Fibroblast of skin of scalp (primary cell): ENCODE measurements at places on chromosomes 16 and 17.

DNA sequence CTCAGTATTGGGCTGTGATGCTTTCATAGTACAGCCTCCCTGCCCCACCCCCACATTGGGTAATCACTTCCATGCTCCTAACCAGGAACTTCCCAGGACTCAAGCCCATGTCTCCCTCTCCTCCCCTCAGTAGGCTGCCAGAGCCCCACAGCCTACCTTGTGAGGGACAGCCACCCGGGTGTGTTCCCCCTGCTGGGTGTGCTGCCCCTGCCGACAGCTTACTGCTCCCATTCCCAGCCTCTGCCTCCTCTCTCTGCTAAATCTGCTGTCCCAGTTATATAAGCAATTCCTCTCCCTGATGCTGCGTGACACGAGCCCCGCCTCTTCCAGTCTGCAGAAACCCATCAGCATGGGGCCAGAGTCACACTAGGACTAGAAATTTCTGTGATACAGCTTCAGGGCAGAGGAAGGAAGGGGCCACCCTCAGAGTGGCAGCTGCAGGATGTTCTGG lies at the start of gene RSKR:
Gene RSKR (minus strand): TSS at position 255 of the 451 bp plus-strand sequence. CDS start 24 bp downstream, at position 231.
- DNase-seq: peak; percentile 2

DNA sequence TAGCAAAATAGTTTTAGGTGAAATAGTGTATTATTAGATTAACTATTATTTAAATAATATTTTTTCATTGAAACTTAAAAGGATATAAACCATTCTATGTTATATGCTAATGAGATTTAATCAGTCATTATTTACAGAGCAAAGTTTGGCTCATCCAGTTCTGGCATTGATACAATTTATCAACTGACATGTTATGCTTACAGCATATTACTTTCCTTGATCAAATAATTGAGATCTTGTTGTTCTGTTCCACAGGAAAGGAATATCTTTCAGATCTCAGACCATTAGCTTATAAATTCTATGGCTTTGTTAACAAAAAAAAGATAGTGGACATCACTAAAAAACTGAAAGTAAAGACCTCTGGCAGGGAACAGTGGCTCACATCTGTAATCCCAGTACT lies 403.0 kb downstream of the ZFHX3 start:
- DNase-seq: no peak

DNA sequence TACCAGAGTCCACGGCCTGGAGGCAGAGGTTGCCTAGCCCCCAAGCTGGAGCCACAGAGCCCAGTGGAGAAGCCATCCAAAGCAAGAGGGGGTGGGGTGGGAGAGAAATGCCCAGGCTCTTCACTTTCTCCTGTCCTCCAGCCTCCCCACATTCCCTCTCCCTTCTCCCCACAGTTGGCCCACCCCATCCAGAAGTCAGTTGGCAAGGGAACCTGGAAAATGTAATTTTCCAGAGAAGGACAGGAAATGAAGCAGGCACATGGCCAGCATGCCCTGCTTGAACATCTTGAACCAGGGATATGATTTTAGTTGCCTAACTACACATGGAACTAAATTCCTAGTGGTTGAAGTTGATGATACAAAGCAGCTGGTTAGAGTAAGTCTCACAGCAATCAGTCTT lies 73.3 kb upstream of the IRX6 start:
- DNase-seq: peak; percentile 28

DNA sequence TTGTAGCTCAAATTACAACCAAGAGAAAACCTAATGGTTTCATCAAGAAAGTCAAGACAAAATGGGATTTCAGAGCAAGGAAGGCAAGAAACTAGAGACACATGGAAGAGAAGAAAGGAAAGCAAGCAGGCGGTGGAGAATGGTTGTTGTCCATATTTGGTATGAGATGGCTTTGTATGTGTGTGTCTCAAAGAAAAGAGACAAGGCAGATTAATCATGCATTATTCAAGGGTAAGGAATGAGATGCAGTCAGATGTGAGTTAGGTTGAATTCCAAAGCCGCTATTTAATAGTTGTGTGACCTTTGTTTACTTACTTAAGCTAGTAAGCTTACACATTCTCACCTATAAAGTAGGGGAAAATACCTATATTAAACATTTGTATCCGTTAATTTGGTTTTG lies 1029.6 kb downstream of the CDH11 start:
- peak; percentile 91 for DNase-seq

DNA sequence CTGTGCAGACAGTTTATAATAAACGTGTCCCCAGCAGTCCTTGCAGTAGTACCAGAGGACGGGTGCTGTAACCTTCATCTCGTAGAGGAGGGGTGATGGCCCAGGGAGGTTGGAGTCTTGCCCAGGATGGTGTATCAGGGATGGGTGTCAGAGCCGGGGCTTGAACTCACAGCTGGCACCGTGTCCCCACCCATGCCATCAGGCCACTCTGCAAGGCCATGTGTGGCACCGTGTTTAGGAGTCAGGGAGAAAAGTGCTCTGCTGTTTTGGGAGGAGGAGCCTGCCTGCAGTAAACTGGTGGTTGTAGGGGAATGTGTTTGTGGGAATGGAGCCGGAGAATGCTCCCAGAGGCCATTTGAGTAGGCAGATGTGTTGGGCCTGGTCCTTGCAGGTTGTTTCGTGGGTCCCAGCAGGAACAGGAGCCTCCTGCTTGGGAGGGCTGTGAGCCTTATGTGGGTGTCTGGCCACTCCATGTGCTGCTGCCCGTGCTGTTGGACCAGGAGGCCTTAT lies 1.7 kb downstream of the ADORA2B start:
- DNase-seq: no peak

GRCh38 chr17:82256242-82256885 lies 17.1 kb downstream of the CSNK1D start:
- DNase-seq: no peak

- peak; percentile 86 for DNase-seq
Observed at GRCh38 chr16:4309833-4310266, 6.0 kb upstream of the GLIS2 start.

DNA sequence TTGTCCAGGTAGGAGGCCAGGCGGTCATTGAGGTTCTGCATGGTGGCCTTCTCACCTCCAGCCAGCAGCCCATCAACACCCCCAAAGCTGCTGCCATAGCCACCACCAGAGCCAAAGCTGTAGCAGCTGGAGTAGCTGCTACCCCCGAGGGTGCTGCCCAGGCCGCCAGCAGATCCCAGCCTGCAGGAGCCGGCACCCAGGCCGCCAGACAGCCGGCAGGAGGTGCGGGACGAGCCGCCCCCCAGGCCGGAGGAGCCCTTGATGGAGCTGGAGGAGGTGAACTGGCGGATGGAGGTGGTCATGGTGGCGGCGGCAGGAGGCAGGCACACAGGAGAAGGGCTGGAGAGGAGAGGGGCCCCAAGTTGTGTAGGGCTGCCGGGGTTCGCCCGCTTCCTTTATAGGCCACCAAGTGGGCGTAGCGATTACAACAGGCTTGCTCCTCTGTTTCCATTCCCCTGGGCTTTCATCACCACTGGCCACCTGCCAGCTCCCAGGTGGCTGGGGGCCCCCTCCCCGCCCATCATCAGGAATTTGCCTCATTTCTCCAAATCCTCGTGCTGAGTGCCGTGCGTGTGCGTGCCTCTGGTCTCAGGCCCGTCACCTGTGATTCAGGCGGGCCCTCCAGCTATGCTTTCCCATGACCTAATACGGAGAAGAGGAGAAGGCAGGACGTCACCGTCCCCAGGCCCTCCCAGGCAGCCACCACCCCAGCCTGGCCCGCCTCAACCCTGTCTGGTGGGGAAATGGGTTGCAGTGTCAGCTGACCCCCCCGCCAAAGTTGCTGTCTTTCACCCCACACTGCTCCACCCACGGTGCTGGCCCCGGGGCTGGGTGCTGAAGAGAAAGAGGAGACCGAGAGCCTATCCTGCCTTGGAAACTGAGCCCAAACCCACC lies at the start of gene KRT17:
Gene KRT17 (minus strand): TSS at position 368 of the 894 bp plus-strand sequence. CDS start 66 bp downstream, at position 302.
- DNase-seq: no peak

- no peak for DNase-seq
Observed at GRCh38 chr16:27820646-27821345, 242.7 kb downstream of the GSG1L start.

- DNase-seq: no peak
Observed at GRCh38 chr16:11624205-11624604, 37.5 kb upstream of the LITAF start.

- peak; percentile 52 for DNase-seq
Observed at GRCh38 chr17:15233022-15233805, 31.9 kb downstream of the PMP22 start.

DNA sequence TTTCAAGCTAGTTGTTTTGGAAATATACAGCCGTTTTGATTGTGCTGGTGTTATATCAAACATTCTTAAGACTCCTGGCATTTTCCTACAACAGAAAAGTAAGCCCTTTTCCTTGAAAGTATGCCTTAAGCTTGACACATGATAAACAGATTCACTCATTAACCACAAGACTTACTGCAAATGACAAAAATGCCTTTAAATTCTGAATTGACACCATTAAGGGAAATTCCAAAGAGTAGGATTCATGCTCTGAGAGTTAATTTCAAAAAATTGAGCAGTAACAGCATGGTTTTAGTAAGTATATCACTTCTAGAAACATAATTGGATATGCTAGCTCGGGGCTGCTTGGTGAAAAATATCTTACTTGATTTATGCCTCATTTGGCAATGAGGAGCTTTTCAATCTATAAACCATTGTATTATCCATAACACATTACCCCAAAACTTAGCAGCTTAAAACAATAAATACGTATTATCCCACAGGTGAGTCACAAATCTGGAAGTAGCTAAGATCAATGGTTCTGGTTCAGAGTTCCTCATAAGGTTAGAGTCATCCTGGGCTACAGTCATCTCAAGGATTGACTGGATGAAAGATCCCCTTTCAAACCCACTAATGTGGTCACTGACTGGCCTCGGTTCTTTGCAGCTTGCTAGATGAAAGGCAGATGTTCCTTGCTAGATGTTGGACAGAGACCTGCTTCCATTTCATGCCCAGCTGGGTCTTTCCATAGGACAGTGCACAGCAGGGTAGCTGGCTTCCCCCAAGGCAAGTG lies 8.2 kb upstream of the PHAF1 start:
- peak; percentile 80 for DNase-seq

GRCh38 chr16:8958344-8959167 lies 5.2 kb downstream of the USP7 start:
- peak; percentile 48 for DNase-seq

- DNase-seq: no peak
Observed at GRCh38 chr16:5496013-5496412, 398.4 kb upstream of the EEF2KMT start.

- DNase-seq: no peak
Observed at GRCh38 chr17:1123393-1123831, 56.4 kb downstream of the ABR start.

- peak; percentile 96 for DNase-seq
Observed at GRCh38 chr17:78315355-78316114, 44.3 kb downstream of the SOCS3 start.

DNA sequence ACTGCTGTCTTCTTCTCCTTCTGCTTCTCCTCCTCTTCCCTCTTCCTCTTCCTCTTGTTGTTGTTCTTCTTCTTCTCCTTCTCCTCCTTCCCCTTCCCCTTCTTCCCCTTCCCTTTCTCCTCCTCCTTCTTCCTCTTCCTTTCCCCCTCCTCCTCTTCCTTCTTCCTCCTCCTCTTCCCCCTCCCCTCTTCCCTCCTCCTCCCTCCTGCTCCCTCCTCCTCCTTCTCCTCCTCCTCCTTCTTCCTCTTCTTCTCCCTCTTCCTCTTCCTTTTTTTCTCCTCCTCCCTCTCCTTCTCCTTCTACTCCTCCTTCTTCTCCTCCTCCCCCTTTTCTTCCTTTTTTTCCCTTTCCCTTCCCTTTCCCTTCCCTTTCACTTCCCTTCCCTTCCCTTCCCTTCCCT lies 245.0 kb upstream of the IRX5 start:
- no peak for DNase-seq

- DNase-seq: no peak
Observed at GRCh38 chr17:77647531-77647930, 311.0 kb upstream of the TNRC6C start.

GRCh38 chr17:41377546-41377945 lies 4.6 kb downstream of the KRT34 start:
- no peak for DNase-seq

- no peak for DNase-seq
Observed at GRCh38 chr16:3274490-3274889, 8.8 kb upstream of the ZNF263 start.

DNA sequence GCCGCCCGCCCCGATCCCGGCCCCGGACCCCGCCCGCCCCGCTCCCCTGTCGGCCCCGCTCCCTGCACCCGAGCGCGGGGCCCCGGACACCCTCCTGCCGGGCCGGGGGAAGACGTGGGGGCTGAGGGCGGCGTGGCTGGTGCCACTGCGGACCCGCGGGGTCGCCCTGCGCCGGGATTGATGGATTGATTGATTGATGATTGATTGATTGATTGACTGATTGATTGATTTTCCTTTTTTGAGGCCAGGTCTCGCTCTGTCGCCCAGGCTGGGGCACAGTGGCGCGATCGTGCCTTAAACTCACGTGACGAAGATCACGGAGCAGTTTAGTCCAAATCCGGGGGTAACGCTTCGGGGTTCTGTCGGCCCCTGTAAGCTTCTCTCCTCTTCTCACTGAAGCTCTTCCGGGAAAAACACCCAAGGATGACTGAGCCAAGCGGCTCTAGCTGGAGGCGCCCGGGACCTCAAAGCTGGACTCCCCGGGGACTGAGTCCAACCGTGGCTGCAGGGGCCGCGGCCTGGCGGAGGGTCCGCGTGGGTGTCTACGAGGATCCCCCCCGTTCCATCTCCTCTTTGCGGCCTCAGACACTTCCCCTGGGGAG lies 40.2 kb upstream of the BHLHA9 start:
- no peak for DNase-seq

GRCh38 chr16:58086381-58087208 lies 42.6 kb downstream of the CFAP20 start:
- DNase-seq: no peak

DNA sequence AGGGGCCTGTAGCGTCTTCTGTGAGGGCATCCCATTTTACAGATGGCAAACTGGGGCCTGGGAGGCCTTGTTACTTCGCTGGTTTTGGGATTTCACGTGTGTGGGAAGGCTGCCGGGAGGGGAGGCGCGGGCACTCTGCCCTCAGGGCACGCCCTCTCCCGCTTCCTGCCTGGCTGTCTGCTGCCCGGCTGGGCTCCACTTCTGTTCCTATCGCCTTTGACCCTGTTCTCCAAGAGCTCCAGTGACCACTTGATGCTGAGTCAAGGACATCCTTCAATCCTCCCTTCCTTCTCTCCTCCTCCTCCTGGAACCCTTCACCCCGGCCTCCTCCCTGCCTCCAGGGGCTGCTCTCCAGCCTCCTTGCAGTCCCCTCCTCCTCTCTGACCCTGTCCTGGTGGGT lies 16.0 kb downstream of the SPNS3 start:
- no peak for DNase-seq

- DNase-seq: peak; percentile 30
Observed at GRCh38 chr17:75077496-75078283, 10.1 kb upstream of the SLC16A5 start.

DNA sequence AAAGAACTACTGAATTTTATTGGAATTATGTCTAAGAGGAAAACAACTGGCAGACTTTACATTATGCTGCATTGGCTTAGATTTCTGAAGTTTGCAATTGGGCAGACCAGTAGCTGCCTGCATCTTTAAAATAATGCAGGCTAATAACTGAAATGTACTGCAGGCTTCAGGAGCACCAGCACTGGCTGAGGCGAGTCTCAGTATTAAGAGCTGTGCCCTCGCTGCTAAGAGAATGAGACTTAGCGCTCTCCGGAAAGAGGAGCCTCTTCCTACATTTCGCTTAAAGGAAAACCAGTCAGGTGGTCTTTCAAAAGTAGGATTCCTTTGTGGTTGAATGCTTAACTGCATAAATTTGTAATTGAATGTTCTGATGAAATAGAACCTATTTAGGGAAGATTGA lies 885 bp downstream of the CNTNAP4 start:
- no peak for DNase-seq
